ENCODE measurements at places on chromosomes 16 and 17.

- DNase-seq = peak; percentile 20
These were observed 4.0 kb downstream of the SKA2 start for GRCh38 chr17:59151006-59151405.

DNA sequence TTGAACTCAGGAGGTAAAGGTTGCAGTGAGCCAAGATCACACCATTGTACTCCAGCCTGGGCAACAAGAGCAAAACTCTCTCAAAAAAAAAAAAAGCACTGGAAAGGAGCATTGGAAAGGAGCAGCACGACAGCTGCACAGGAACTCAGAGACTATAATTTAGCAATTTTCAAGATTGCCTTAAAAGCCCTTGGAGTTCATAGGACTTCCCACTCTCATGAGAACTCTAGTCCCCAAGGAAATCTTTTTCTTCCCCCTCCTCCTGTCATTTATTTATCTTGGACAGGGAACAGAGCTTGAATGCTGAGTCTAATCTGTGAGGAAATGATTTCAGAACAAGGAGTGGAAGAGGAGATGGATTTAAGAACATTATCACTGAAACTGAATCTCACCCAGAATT, 69.0 kb downstream of the PLXDC1 start:
- DNase-seq = peak; percentile 94

DNA sequence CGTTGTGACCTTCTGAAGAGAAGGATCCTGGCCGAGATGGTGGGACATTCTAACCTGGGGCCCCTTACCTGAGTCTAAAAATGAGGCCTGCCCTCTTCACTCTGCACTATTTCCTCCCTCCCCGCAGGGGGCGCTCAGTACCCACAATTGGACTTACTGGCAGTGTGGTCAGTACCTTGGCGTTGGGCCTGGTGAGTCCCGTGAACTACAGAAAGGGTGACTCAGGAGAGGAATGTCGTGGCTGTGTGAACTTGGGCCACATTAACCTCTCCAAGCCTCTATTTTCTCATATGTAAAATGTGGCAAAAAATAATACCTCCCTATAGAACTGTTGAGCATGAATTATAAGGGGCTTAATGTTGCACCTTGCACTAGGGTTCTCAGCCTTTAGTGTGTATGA, 3.9 kb downstream of the RSAD1 start:
- peak; percentile 98 for DNase-seq

DNA sequence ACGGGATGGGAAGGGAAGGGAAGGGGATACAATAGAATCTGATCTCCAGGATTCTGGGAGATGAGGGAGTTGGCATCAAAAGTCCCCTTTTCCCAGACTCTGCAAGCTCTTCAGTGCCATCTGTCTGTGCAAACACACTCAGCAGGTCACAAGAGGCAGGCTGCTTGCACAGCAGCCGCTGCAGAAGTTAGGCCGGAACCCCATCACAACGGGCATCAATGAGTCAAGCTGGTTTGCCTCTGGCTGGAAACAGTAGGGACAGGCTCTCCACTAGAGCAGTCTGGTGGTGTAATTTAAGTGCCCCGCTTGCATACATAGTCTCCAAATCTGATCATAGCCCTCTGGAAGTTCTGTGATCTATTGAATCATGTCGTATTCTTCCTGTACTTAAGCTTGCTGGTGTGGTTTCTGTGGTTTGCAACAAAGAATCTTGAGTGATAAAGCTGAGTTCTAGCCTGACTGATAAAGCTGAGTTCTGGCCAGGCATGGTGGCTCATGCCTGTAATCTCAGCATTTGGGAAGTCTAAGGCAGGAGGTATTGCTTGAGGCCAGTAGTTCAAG, 33.7 kb upstream of the KDM8 start:
- DNase-seq = peak; percentile 94

DNA sequence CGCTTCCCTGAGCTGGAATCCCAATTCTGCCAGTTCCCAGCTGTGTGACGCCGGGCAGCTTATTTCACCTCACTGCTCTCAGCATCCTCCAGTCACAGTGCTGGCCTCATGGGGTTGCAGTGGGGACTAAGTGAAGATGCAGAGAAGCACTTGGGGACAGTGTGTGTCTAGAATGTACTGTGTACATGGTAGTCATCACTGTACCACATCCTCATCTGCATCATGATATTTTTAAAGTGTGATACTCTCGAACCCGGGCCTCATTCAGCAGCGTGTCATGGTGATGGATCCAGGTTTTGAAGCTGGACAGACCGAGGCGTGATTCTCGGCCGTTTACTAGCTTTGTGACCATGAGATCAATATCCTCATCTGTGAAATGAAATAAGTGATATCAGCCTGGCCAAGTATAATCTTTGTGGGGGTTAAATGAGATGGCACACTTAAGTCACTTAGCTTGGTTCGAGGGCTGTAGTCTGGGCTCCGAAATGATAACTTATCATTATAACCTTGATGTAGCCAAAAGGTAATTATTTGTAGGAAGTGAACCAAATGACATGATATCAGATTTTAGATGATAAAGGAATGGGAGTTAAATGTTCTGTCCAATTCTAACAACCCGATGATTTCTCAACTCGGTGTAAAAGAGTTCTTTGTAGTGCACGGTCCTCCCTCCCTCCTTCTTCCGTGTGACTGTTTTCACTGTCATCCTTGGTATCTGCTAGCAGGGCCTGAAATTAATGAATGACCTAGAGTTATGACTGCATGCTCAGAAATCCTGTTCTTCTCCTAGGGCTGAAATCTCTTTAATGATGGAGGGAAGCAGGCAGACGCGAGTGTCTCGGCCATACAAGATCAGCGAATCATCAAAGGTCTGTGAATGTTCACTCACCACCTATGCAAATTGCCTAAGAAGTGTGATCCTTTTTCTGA, 2.0 kb downstream of the KLHL36 start:
- peak; percentile 60 for DNase-seq

GRCh38 chr17:75271233-75271954, 363 bp upstream of the MIF4GD start:
- DNase-seq = peak; percentile 43

- no peak for DNase-seq
These were observed 30.6 kb downstream of the ZNF750 start for GRCh38 chr17:82808921-82809905.

- peak; percentile 18 for DNase-seq
These were observed 18.6 kb downstream of the CD300LB start for GRCh38 chr17:74512624-74513091.

DNA sequence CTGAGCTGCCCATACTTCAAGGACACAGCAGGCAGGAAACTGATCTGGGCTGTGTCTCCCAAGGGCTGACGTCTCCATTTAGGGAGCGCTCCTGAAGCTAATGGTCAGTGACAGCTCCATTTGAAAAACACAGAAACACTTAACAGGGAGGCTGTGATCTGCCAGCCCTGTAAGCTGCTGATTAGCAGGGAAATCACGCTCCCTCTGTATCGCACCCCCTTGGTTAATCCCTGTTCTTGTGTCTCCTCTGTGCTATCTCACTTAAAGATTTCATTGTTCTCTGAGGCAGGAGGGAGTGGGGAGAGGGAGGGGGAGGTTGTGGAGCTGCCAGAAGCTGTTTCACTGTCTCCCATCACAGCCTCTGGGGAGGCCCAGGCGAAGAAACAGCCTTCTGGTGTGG, 47.4 kb upstream of the CACNG3 start:
- DNase-seq = no peak

DNA sequence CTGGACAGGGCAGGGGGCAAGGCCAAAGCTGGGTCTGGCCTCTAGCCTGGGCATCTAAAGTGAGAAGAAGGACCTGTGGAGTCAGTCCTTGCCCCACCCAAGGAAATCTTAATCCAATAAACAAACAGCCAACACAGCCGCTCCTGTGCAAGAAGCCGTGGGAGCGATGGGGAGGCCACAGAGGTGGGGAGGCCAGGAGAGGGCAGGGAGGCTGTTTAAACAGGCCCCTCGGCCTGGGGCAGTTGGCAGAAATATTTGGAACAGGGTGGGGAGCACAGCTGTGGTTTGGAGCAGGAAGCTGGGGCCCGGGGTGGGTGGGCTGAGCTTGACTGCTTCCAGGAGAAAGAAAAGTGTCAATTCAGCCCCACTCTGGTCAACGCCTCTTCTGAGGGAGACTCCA, 5.3 kb downstream of the ZNF385C start:
- no peak for DNase-seq

Measured in fibroblast of the aortic adventitia (primary cell).